ENCODE measurements at places on chromosomes 2 and 18. TPM values are rescaled to one million over a fixed set of nuclear protein-coding genes. Genes with fewer than 3 reads are reported as not detected.

DNA sequence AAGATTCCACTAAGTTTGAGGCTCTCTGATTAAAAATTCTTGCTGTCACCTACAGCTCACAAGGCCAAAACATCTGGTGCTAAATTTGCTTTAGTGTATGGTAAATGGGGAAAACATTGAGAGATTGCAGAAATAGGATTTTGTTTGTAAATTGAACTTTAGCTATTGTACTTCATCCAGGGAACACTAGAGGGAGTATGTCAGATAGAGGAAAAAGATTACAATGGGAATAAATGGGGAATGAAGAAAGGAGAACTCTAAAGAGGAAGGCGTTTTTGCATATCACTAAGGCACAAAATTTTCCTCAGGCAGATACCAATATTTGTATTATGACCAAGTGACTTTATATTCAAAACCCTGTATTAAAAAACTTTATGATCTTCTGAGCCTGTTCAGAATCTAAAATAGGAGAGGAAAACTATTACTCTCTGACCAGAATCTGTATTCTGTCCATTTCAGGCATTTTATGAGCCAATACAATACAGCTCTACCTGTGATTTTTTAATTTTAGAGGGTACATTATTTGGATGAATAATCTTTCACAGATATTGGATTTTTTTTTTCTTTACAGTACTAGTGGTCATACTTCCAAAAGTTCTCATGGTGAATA lies 52.3 kb upstream of the ITGB6 start:
- no peak overlapping the region for H3K4me3 ChIP-seq
- H3K36me3 ChIP-seq = no peaks in the 10 kb centered on the region
- peaks cover 2% of the 10 kb centered on the region for H3K4me1 ChIP-seq
- no peaks in the 10 kb centered on the region for H3K27me3 ChIP-seq

DNA sequence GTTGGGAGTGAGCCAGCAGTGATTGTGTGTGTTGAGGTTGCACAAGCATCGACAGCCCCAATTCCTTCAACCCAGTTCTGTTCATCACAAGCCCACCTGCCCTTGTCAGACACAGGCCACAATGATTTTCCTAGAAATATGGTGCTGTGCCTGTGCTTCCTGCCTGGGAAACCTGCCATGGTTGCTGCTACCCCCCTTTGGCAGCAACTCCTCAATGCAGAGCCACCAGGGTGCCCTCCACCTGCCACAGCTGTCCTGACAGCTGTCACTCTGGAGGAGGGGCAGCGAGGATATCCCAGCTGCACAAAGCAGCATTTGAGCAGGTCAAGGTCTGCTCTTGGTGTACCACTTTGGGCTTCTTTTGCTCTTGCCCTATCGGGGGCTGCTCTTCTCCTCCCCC lies 27.1 kb downstream of the SMIM21 start:
- H3K27ac ChIP-seq = no peak overlapping the region
- no peak for DNase-seq
- no peaks in the 10 kb centered on the region for H3K27me3 ChIP-seq
- H3K36me3 ChIP-seq = no peaks in the 10 kb centered on the region
- H3K4me1 ChIP-seq = no peaks in the 10 kb centered on the region
- H3K4me3 ChIP-seq = no peak overlapping the region

- DNase-seq = no peak
- H3K36me3 ChIP-seq = no peaks in the 10 kb centered on the region
- H3K4me3 ChIP-seq = no peak overlapping the region
- H3K27me3 ChIP-seq = no peaks in the 10 kb centered on the region
- H3K27ac ChIP-seq = no peak overlapping the region
These were observed 263.4 kb downstream of the PDE11A start for GRCh38 chr2:177808984-177809809.

DNA sequence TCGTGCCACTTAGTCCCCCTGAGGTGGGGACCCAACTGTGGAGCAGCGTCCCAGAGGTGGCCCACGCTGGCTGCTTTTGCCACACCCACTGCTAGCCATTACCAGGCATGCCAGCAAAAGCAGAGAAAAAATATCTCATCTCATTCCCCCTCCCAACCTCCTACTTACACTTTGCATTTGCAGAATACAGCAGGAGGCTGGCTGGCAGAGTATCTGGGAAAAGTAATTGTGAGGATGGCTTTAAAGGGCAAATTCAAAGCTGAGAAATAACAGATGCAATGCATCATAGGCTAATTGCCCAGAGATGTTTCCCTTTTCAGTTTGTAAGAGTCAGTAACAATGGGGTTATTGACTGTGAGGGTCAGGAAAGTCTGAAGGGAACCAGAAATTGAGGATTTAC lies 438.1 kb upstream of the DSEL start:
- no peaks in the 10 kb centered on the region for H3K4me1 ChIP-seq

GRCh38 chr18:73807551-73808192 lies 340.0 kb downstream of the FBXO15 start:
- DNase-seq = no peak
- no peak overlapping the region for H3K4me3 ChIP-seq
- no peak overlapping the region for H3K27ac ChIP-seq
- H3K27me3 ChIP-seq = no peaks in the 10 kb centered on the region
- H3K4me1 ChIP-seq = no peaks in the 10 kb centered on the region

- H3K4me1 ChIP-seq = no peaks in the 10 kb centered on the region
- H3K4me3 ChIP-seq = no peak overlapping the region
- no peaks in the 10 kb centered on the region for H3K27me3 ChIP-seq
These were observed 182.7 kb upstream of the GLI2 start for GRCh38 chr2:120552800-120553481.

Gene IL36RN
- polyA plus RNA-seq = not detected

Gene SPEG
- 10.5 TPM for polyA plus RNA-seq

Gene PXDN
- polyA plus RNA-seq = 10.6 TPM

Gene MYO5B
- polyA plus RNA-seq = 9.7 TPM

All from lung (tissue), 17 donors.